ENCODE measurements at places on chromosomes 1 and 21.

GRCh38 chr1:89339039-89339438 is 24.8 kb upstream of the GBP6 start:
- DNase-seq, result no peak

- DNase-seq, result no peak
Observed at GRCh38 chr1:157566484-157567300, 14.4 kb upstream of the FCRL5 start.

- DNase-seq, result no peak
Observed at GRCh38 chr1:185398599-185398998, 81.6 kb upstream of the IVNS1ABP start.

- DNase-seq, result no peak
Observed at GRCh38 chr21:41832596-41833496, 46.3 kb downstream of the PRDM15 start.

All from vagina (tissue), 2 donors.